CD4-positive, alpha-beta T cell (primary cell): ENCODE measurements at places on chromosomes 13 and 19. TPM values are rescaled to one million over a fixed set of nuclear protein-coding genes. Genes with fewer than 3 reads are reported as not detected.

- H3K36me3 ChIP-seq, result no peaks in the 10 kb centered on the region
- no peak overlapping the region for H3K4me3 ChIP-seq
- no peak for DNase-seq
- no peak overlapping the region for H3K27ac ChIP-seq
- H3K4me1 ChIP-seq, result no peaks in the 10 kb centered on the region
- no peaks in the 10 kb centered on the region for H3K27me3 ChIP-seq
These were observed 764.4 kb downstream of the LIG4 start for GRCh38 chr13:107450931-107451330.

Gene PTPRH
- total RNA-seq, result not detected

DNA sequence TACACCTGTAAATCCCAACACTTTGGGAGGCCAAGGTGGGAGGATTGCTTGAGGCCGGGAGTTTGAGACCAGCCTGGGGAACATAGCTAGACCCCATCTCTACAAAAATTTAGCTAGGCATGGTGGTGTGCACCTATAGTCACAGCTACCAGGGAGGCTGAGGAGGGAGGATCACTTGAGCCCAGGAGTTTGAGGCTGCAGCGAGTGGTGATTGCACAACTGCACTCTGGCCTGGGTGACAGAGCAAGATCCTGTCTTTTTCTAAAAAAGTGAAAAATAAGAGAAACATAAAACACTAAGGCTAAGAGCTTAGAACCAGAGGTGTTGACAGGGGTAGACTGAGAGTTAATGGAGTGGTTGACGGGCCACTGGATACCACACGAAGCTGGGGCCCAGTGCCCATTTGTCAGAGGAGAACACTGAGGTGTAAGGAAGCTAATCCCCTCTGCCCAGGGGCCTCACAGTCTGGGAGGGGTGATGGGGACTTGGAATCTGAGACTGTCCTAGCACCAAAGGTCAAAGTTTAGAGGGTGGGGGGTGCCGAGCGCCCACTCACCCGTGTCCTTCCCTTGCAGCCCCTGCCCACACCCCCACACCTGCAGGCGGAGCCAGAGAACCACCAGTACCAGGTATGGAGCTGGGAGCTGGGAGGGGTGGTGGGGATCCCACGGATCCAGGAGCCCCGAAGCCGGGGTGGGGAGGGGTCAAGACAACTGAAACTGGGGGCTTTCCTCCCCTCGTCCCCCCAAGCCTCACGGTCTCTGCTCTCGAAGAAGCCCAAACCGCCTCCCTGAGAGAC is 10.9 kb downstream of the CEACAM19 start:
- no peak for DNase-seq
- H3K4me3 ChIP-seq, result no peak overlapping the region
- no peaks in the 10 kb centered on the region for H3K36me3 ChIP-seq

DNA sequence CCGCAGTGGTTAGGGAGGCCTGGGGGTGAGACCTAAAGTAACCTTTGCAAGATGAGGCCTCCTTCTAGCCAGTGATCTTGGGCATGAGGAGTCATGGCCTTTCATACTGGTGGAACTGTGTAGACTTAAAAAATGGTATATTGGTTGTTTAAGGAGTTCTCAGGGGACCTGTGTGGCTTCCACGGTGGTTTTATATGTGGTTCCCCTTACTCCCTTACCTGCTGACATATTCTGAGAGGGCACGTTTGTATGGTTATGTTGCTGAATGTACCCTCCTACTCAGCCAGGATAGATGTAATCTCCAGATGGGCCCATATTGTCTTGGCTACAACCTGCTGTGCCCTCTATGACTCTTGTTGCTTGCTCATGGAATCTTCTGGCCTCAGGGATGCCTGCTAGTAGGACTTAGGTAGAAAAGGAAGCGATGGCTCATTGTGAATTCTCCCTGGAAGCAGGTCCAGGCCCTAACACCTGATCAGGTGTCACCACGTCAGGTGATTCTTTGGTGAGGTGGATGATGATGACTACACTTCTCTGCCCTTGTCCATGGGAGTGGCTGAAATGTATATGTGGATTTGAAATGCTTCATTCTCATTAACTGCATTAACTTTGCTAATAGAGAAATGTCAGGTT is 1.8 kb downstream of the ZNF460 start:
- H3K36me3 ChIP-seq, result peaks cover 33% of the 10 kb centered on the region
- peaks cover 43% of the 10 kb centered on the region for H3K4me1 ChIP-seq
- H3K27me3 ChIP-seq, result no peaks in the 10 kb centered on the region
- no peak overlapping the region for H3K4me3 ChIP-seq
- no peak for DNase-seq
